ENCODE measurements at places on chromosomes 16 and 17.

DNA sequence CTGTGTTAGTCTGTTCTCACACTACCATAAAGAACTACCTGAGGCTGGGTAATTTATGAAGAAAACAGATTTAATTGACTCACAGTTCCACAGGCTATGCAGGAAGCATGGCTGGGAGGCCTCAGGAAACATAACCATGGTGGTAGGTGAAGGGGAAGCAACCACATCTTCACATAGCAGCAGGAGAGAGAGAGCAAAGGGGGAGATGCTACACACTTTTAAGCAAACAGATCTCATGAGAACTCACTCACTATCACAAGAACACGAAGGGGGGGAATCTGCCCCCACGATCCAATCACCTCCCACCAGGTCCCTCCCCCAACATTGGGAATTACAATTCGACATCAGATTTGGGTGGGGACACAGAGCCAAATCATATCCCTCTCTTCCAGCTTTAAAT is 31.8 kb upstream of the NXPH3 start:
- no peak for DNase-seq

- DNase-seq: peak; percentile 44
Observed at GRCh38 chr16:3656491-3657468, 2.3 kb downstream of the DNASE1 start.

DNA sequence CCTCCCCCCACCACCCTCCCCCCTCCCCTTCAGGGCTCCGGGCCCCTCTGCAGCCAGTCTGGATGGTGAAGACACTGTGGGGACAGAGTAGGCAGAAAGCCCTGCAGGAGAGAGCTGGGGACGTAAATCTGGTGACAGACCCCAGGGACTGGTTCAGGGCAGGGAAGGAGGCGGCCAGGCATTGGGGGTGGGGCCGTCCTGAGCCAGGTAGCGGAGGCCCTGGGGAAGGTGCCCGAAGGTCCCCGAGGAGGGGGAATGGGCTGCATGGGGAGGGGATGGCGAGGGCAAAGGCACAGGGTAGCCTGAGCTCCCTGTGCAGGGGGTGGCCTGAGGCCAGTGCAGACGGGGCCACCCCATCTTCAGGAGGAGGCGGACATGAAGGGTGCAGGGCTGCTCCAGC is 26.3 kb upstream of the CACNA1H start:
- no peak for DNase-seq

GRCh38 chr17:78583091-78583490 is 5.9 kb upstream of the DNAH17 start:
- DNase-seq: no peak

GRCh38 chr17:56978441-56979090 is 635 bp downstream of the SCPEP1 start:
- no peak for DNase-seq

GRCh38 chr17:68878226-68878885 is 76.8 kb downstream of the ABCA8 start:
- no peak for DNase-seq

Data from activated T-cell treated with anti-CD3 and anti-CD28 coated beads for 4 hours (primary cell).